EL (cell line): ENCODE measurements at places on chromosomes 3 and 15.
A peak's percentile ranks its signal among the peaks of the same experiment; 100 is the strongest.

- DNase-seq: no peak
Observed at GRCh38 chr3:44915702-44916438, 41.5 kb downstream of the TGM4 start.

- DNase-seq: no peak
Observed at GRCh38 chr3:126542340-126543241, 16.1 kb downstream of the C3orf22 start.

DNA sequence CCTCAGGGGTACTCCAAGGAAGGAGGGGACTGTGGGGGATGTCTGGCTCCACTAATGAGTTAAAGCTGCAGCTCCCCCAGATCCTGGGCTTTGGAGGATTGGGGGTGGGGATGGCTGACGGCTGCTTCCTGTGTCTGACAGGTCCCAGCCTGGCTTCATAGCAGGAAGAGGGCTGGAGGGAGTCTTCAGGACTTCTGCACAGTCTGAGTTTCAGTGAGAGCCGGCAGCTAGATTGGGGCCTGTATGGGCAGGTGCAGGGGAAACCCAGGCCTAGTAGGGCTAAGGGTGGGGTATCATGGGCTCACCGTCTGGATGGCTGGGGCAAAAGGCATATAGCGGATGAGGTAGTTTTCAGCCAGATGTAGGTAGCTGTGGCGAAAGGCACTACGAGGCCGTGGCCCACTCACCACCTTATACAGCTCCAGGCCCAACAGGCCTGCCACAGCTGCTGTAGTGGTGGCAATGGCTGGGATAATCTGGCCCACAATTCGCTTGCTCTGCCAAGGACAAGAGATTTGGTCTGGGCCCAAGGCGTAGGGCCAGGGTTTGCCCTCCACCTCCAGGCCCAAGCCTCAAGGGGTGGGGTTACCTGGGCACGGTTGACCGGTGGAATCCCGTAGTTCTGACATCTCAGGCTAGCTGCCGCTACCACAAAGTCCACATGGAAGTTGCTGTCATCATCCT is 4.5 kb downstream of the INKA1 start:
- DNase-seq: no peak

DNA sequence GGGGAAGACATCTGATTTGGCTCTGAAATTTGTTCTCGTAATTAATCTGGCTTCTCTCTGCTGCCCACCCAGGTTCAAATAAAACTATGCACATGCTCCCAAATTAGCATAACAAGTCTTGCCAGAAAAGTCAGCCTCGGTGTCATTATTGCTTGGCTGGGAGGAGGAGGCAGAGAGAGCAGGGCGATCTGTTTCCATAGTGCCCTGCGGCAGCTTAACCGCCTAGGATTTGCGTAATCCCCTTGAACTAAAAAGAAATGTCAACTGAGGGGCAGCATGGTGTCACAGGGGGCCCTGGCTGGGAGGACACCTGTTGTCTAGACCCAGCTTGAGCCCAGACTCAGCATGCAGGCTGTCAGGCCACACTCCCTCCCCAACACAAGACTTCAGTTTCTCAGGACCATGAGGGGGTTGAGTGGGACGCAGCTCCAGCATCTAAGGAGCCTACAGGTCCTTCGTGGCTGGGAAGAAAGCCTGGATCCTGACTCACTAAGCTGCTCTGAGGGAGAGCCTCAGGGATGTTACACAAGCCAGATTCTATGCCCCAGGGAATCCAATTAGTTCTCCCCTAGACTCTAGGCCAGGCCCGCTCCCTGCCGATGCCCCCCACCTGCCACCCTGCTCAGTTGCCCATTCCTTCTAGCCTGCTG is 17.3 kb downstream of the MRPS11 start:
- DNase-seq: peak; percentile 44

- peak; percentile 89 for DNase-seq
Observed at GRCh38 chr3:186882881-186883685, 40.6 kb downstream of the ADIPOQ start.

- no peak for DNase-seq
Observed at GRCh38 chr15:101637038-101637437, 15.1 kb downstream of the TM2D3 start.

- no peak for DNase-seq
Observed at GRCh38 chr3:81967393-81967792, 205.9 kb upstream of the GBE1 start.

GRCh38 chr3:42424911-42425310 is 14.5 kb upstream of the LYZL4 start:
- no peak for DNase-seq

DNA sequence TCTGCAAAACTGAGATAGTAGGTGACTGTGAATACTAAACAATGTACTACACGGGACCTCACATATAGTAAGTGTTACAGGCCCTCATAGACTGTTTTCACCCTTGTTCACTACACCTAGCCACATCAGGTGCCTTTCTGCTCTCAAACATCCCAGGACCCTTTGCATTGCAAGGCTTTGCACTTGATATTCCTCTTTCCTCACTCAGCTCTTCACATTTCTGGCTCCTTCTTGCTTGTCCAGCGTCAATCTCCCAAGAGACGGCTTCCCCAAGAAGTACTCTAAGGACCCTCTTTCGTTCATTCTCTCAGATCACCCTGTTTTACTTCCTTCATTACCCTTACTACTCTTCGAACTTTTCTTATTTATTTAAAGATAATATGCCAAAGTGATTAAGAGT is 10.0 kb downstream of the DENND4A start:
- DNase-seq: no peak

DNA sequence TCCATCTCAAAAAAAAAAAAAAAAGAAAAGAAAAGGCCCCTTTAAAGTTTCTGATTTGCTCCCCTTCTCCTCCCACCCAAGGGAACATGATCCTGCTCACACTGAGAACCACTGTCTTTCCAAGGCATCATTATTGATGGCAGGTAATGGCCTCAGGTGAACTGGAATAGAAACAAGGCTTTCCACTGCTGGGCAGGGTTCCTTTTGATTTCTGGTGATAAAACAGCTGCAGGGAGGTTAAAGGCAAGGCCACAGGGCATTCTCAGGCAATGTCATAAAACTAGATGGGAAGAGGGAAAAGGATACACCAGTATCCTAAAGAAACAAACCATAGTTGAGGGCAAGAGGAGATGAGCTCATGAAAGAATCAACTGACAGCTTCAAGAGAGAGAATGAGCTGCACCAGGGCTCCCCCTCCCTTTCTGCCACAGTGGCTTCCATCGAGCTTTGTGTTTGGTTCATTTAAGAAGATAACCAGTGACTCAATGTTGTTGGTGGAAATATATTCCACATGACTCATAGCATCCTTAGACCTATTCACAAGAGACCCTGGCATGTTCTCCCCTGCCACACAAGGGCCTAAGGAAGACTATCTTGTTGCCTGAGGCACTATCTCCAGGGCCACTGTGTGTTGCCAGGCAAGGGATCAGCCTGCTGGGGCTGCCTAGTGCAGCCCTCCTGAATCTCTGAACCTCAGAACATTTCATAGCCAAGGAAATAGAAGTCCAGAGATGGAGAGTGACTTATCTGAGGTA is 86.4 kb downstream of the WDR76 start:
- DNase-seq: peak; percentile 99

GRCh38 chr15:56175788-56176187 is 67.9 kb downstream of the RFX7 start:
- no peak for DNase-seq

GRCh38 chr3:21673393-21673792 is 77.6 kb downstream of the ZNF385D start:
- DNase-seq: no peak

DNA sequence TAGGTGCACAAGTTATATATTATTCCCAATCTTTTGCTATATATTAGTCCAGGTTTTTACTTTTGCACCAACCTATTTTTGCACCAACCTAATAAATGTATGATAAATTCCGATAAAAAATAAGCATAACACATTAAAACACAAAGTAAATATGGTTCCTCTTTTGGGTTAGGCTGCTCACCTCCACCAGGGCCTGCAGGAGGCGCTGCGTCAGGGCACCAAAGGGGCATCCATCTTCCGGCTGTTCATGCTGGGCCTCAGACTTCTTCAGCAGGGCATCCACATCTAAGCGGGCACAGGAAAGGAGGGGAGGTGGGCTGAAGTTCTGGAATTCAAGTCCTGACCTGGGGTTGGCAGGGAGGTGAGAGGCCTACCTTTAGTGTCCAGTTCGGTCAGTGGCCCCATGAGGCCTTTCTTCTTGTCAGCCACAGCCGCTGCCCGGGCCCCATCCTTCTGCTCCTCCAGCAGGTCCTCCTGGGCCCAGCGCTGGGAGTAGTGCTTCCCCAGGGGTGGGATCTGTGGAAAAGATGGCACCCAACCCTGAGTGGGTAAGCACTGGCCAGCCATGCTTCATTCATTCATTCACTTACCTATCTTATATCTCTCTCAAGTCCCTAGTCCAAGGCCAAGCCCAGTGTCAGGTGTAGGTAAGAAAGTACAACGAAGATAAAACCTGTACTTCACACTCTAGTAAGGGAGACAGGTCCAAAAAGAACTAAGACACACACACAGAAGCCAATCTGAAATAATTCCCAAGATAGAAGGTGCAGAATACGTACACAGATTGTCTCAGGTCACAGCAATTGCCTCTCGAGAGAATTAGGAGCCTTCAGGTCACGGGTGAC is 5.2 kb downstream of the TADA3 start:
- DNase-seq: no peak

GRCh38 chr15:39132954-39133600 is 447.8 kb upstream of the THBS1 start:
- DNase-seq: peak; percentile 57

GRCh38 chr3:99962703-99963102 is 145.0 kb downstream of the CMSS1 start:
- peak; percentile 74 for DNase-seq

DNA sequence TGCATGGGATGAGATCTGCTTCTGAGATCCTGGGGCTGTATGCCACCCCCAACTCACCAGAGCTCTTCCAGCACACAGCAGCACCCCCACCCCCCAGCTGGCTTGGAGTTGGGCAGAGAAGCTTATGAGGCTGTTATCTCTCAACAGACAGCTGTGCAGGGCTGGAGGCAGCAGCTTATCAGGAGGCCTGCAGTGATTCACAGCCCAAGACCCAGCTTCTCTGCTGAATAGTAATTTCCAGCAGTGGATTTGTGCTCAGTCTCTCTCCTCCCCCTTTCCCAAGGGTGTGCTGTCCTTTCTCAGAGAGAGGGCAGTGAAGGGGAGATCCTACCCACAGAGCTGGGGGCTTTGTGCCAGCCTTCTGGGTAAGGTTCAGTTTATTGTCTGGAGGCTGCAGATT is 2.1 kb downstream of the RPP25 start:
- DNase-seq: peak; percentile 30
